ENCODE measurements at places on chromosomes 16 and 17.
A peak's percentile ranks its signal among the peaks of the same experiment; 100 is the strongest.

GRCh38 chr16:89570342-89570923, 5.1 kb upstream of the CPNE7 start:
- DNase-seq: no peak

GRCh38 chr17:17153709-17154108, 52.4 kb downstream of the PLD6 start:
- no peak for DNase-seq

DNA sequence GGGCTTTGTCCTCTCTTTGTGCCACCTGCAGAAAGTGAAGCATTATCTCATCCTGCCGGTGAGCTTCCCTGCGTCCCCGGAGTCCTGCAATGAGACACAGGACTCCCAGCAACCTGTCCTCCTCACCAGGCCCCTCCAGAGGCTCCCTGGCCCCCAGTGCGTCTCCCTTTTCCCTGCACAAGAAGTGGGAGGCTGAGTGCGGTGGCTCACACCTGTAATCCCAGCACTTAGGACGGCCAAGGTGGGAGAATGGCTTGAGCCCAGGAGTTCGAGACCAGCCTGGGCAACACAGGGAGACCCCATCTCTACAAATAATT, 8.4 kb downstream of the GRB7 start:
- no peak for DNase-seq

- DNase-seq: no peak
Observed at GRCh38 chr16:74999609-75000480, 1.0 kb downstream of the ZNRF1 start.

DNA sequence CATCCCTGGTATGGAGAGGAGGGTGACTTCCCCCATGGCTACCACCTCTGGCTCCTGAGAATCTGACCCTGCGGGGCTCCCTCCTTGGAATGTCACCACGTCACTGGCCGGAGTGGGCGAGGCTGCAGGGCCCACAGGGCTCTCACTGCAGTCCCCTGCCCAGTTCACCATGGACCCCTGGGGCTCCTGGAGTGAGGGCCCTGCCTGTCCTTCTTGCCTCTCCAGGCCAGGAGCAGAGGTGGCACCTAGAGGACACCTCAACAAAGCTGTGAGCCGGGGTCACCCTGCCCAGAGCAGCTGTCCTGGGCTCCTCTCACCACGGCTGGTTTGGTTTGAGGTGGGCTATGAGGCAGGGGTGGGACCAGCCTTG, 67.8 kb upstream of the GNG13 start:
- no peak for DNase-seq

- DNase-seq: no peak
Observed at GRCh38 chr17:28720247-28720996, 637 bp downstream of the RPL23A start.

GRCh38 chr16:54199487-54200160, 87.0 kb downstream of the IRX3 start:
- DNase-seq: no peak

GRCh38 chr17:79679631-79680317, 51.0 kb upstream of the ENPP7 start:
- DNase-seq: no peak

DNA sequence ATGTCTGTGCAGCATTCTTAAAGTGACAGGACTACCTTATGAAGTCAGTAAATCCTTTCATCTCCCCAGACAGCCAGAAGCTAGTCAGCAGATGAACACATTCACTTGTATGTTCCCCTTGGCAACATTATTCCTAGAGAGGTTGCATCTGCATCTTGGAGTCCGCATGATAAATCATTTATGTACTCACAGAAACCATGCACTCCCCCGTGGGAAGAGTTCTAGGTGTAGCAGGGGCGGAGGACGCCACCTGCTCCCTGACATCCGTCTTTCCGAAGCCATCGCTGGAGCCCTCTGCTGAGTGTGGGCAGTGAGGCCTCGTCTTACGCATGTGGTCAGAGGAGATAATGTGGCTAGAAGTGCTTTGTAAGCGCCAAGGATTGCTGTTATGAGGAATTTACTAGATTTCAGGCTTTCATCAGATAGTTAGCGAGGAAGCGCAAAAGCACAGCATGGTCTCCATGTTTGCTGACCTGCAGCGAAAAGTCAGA, 144.5 kb downstream of the RPTOR start:
- DNase-seq: no peak

GRCh38 chr16:56108724-56109123, 82.6 kb upstream of the GNAO1 start:
- no peak for DNase-seq

- no peak for DNase-seq
Observed at GRCh38 chr17:46841561-46842379, 9.6 kb upstream of the WNT9B start.

GRCh38 chr16:22624038-22624799, 113.5 kb downstream of the NPIPB5 start:
- no peak for DNase-seq

- DNase-seq: no peak
Observed at GRCh38 chr17:15039366-15039765, 225.8 kb downstream of the PMP22 start.

- no peak for DNase-seq
Observed at GRCh38 chr16:88353232-88353631, 29.5 kb upstream of the ZNF469 start.

DNA sequence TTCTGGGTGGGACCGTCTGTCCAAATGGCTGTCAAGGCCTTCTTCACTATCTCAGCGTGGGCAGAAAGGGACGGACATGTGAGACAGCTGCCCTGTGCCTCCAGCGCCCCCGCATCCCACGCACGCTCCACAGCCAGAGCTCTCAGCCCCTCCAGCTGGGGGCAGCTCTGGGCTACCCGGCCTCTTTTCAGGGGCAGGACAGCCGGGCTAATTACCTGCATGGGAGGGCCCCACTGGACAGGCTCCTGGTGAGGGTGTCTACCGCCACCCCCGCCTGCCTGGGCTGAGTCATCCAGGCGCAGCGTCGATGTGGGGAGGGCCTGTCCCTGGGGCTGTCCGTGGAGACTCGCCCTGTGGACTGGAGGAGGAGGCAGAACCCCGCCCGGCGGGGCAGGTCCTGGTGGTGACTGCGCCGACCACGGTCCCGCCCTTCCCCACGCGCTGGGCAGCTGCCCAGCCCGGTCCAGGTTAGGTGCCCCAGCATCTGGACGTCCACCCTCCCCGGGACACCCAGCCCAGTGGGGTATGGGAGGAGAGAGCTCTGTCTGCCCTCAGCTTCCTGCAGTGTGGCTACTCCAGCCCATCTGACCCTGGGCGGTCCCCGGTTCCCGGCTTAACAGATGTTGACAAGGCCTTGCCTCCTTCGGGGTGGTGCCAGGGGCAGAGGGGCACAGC, 5.9 kb upstream of the METRNL start:
- DNase-seq: no peak

GRCh38 chr17:20975566-20975965, 67.2 kb downstream of the USP22 start:
- DNase-seq: no peak

DNA sequence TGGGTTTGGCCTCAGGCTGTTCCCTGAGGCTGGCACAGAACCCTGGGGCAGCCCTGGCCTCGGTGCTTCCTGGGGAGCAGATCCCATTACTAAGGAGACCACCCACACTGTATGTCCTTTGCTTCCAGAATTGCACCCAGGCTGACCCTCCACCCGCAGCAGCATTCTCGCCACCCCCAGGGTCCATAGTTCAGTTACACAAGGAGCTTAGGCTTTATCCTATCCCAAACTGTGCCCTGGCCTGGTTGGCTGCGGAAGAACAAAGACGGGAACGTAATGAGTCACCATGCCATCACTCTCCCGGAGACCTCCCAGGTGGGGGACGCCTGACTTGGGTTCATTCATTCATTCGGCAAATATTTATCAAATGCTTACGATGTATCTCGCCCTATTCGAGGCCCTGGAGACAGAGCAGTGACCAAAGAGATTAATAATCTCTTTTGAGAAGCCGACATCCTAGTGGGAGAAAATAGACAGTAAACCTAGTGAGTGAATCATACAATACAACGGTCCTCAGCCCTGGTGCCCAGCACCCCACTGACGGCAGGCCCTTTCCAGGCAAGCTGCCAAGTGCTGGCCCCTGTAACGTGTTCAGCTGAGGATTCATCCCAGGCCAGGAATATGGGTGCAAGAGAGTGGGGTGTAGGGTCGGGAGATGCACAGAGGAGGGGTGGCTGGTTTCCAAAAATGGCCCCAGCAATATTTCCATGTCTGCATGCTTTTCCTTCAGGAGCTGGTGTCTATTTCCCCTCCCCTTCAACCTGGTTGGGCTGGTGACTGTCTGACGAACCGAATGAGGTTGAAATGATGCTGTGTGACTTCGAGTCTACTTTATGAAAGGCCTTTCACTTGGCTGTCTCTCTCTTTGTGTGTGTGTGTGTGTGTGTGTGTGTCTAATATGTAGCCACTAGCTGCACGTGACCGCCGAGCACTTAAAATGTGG, 134.2 kb downstream of the MGAT5B start:
- DNase-seq: peak; percentile 55

DNA sequence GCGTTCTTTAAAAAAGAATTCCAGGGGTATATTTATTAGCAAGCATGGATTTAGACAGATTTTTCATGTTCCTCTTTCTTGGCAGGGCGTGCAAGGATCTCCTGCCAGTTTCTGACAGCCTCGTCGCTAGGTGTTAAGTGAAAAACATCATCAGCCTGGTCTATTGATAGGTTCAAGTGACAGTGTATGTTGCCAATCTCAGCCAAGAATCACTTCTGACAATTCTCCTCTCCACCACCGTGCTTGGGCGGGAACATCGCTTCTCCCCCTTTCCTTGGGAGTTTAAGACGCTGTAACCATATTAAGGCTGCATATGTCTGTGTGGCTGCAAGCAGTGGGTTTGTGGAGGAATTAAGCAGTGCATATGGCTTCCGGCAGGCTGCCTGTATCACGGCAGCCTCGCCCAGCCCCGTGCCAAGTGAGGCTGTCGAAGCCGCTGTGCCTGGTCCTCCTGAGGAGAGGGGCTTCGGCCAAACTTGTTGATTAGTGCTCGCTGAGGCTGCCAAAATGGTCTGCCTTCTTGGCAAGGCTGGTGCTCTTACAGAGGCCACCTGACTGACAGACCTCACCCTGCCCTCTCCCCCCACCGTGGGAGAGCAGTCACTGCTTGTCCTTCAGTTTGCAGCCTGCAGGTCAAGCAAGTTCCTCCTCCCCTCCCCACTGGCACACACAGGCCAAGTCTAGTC, 132.2 kb upstream of the MPHOSPH6 start:
- no peak for DNase-seq

- DNase-seq: peak; percentile 16
Observed at GRCh38 chr16:58733248-58733670, 857 bp downstream of the GOT2 start.

- DNase-seq: peak; percentile 35
Observed at GRCh38 chr17:18257268-18257981, 1.1 kb downstream of the FLII start.

DNA sequence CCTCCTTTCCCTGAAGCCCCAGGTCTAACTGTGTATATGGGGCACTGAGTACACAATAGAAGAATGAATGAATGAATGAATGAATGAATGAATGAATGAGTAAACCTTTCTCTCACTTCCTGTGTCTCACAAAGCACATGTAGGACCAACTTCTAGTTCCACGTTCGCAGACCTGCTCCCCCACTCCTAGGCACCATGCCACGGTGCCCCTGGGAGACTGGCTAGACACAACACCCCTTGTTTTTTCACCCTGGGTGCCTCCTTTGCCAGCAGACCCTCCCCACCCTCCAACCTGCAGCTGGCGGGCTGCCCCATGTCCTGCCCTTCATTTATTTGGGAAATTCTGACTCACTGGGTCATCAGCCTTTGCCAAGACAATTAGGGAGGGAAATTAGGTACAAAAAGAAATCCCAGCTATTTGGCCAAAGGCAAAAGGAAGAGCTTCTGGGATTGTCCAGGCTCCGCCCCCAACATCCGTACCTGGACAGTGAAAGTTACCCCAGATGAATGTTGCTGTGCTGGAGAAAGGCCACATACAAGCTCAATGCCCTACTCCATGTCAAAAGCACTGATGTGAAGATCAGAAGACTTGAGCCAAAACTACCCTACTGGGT, 7.7 kb downstream of the CES1 start:
- DNase-seq: no peak

GRCh38 chr17:42459801-42460281, 1.2 kb downstream of the ATP6V0A1 start:
- peak; percentile 75 for DNase-seq

DNA sequence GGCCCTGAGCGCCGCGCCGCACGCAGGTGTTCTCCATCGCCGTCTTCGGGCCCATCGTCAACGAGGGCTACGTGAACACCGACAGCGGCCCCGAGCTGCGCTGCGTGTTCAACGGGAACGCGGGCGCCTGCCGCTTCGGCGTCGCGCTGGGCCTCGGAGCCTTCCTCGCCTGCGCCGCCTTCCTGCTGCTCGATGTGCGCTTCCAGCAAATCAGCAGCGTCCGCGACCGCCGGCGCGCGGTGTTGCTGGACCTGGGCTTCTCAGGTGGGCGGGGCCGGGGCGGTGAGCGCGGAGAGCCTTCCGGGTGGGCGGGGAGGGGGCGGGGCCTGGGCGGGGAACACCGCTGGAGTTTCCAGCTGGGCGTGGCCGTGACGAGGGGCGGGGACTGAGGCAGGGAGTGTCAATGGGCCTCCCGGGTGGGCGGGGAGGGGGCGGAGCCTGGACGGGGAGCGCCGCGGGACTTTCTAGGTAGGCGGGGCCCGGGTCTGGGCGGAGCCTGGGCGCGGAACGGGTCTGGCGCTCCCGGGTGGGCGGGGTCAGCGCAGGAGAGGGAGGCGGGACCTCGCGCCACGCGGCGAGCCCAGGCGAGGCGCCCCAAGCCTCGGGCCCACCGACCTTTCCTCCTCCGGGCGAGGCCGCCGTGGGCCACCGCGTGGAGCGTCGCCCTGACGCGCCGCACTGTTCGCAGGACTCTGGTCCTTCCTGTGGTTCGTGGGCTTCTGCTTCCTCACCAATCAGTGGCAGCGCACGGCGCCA, 2.4 kb downstream of the SYNGR3 start:
- peak; percentile 95 for DNase-seq
